ENCODE measurements at places on chromosomes 3 and 15.
A peak's percentile ranks its signal among the peaks of the same experiment; 100 is the strongest.

- DNase-seq = no peak
Observed at GRCh38 chr3:130340766-130341165, 4.7 kb upstream of the COL6A5 start.

GRCh38 chr15:41969851-41970431 lies 2.4 kb downstream of the EHD4 start:
- DNase-seq = peak; percentile 16

DNA sequence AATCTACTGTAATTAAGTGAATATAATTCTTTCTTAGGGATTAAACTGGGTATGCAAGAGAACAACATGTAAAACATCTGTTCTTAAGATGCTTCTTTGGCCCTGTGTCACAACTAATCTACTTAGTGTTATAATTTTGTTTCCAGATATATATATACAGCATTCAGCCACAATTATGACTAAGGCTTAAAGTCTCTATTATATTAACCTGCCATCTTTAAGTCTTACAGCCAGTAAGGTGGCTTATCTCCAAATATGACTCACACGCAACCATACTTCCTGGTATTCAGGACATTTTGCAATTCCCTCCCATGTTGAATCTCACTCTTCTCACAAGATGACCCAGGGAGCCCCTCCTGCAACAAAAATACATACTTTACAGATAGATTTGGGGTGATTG lies 6.6 kb upstream of the KBTBD8 start:
- DNase-seq = no peak

DNA sequence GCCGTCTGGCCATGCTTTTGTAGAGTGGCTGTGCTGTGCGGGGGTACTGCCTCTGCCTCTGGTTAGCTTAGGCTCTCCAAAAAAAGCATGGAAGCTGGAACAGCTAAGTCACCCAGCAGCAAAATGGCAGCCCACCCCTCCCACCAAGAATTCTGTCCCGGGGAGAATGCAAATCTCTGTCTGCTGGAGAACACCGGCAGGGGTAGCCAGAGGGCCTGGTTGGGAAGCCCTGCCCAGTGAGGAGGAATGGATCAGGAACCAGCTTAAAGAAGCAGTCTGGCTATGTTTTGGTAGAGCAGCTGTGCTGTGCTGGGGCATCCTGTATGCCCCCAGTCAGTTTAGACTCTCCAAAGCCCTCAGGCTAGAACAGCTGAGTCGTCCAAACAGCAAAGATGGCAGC lies 56.2 kb upstream of the PTPRG start:
- DNase-seq = no peak

DNA sequence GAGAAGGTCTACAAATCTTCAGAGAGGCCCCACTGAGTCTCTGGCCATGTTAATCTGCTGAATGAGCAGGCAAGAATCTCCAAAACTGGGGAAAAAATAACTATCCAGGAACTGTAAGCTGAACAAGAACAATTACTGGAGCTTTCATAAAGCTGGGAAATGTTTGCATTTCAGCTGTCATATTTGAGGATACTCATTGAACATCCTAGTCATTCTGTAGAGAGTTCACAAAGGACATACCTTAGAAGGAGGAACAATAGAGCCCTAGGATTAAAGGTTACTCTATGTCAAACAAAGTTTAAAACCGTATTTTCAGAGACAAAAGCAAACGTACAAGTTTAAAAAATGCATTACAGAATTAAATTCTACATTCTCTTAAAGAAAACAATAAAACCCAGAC lies 257.5 kb downstream of the SCAPER start:
- DNase-seq = no peak

DNA sequence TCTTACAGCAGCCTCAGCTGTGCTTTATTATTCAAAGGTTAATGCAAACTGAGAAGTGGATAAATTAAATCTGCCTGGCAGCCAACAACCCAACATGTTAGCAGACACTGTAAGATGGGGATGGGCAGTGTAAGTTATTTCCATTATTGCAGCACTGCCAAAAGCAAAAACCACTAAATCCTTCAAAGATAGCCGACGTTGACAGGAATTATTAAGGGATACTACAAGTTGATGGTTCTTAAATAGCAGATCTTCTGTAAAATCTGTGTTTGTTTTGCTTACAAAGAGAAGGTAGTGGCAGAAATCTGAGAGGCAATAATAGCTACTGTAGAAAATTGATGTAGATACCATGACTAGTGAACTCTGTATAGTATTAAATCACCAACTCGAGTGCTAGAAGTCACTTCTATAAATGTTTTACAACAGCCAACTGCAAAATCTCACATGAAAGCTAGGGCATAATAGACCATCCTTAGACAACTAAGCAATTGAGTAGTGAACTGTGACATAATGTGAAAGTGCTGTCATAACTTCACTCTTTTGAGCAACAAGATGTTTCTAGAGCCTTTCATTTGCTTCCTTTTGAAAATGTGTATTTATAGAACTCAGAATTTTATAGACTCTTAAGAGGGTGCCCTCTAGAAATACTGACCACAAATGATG lies 278.6 kb downstream of the UBE2E2 start:
- DNase-seq = no peak

- no peak for DNase-seq
Observed at GRCh38 chr3:4799266-4800256, 179.7 kb upstream of the BHLHE40 start.

- no peak for DNase-seq
Observed at GRCh38 chr3:81876826-81877225, 115.4 kb upstream of the GBE1 start.

DNA sequence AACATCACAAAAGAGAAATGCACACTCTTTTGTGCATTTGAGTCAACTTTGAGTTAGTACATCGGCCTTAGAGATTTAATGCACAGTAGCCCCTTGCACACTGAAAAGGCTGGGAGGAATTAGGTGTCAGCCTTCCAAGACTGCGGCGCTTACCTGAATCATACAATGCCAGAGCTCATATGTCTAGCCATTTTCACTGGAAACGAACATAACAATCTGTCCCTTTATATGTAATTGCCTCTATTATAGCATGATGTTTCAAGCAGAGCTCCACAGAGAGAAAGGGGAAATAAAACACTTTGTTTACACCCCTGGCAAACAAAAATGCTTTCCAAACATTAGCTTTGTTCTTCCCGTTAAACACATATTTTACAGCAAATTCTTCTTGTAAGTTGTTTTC lies 315.7 kb upstream of the SLCO3A1 start:
- DNase-seq = no peak

- peak; percentile 67 for DNase-seq
Observed at GRCh38 chr3:122564155-122564912, at the start of the genes DTX3L and PARP9. TSS of gene DTX3L (plus strand) at chr3:122564338. CDS start at chr3:122564427, 89 bp downstream. TSS of gene PARP9 (minus strand) at chr3:122564300. CDS start at chr3:122559620, 4,680 bp downstream.
